Stimulated activated CD8-positive, alpha-beta memory T cell treated with anti-CD3 and anti-CD28 coated beads, Interleukin-15, amount 100 ng/mL, for 1 hour (primary cell): ENCODE measurements at places on chromosomes 11 and 22.

DNA sequence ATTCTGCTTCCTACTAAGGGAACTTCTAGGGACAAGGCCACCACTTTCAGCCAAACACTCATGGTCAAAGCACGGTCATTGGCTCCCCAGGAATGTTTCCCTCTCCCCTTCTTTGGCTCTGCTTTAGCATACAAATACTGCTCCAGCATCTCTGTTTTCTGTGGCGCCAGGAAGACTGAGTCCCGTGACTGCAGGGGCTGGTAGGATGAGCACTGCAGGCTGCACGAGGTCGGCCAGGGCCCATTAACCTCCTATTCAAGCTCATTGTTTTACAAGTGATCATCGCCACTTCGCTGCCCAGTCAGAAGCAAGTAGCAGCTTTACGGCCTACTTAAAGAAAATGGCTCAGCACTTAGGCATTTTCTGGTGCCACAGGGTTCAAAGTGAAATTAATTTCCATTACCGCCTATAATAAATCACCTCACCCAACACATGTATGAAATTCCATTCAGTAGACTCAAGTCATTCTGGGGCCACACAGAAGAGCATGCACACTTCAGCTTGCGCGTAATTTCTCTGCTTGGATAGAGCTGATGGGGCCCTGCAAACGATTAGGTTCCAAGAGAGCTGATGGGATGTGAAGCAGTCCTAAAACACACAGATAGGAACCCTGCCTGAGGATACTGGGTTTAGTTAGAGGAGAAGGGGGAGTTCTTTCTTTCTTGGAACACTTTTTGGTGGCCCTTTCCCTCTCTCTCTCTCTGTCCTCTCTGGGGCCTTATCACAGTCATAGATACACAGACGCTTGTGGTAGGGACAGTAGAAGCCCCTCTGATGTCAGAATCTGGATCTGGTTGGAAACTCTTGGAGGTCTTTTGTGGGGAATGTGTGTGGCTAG, 173.7 kb downstream of the KIF18A start:
- DNase-seq = no peak

DNA sequence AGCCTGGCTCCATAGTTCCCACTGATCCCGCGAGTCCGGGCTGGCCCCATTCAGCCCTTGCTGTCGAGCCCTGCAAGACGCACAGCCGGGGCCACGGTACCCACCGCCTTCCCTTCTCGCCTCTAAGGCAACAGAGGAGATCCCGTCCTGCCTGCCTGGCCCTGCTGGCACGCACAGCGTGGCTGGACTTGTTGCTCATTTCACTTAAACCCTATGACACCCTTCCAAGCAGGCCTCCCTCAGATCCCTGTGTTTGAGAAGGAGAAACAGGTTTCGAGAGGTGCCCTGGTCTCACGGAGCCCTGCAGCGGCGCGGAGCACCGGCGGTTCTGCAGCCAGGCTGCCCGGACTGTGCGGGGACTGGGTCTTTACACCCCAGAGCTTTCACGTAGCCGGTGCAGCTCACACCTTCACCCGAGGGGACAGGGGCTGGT, 1048.4 kb downstream of the BRD1 start:
- no peak for DNase-seq

GRCh38 chr11:27563201-27563600, 56.6 kb upstream of the LIN7C start:
- no peak for DNase-seq

DNA sequence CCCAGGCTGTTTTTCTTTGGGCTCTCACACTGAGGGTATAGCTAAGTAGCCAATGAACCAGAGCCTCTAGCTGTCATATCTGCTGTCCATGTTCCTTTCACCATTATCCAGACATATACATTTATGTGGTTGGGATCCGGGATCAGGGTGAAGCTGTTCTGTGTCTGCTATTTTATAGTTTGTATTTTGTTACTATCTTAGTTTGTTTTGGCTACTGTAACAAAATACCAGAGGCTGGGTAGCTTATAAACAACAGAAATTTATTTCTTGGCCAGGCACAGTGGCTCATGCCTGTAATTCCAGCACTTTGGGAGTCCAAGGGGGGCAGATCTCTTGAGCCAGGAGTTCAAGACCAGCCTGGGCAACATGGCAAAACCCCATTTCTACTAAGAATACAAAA, 40.5 kb upstream of the CABP7 start:
- DNase-seq = no peak

GRCh38 chr22:38153821-38154562, 27.6 kb downstream of the PLA2G6 start:
- DNase-seq = no peak
